ENCODE measurements at places on chromosomes 7 and 10.

GRCh38 chr10:88253622-88254021 lies 329.5 kb downstream of the RNLS start:
- no peak for DNase-seq

DNA sequence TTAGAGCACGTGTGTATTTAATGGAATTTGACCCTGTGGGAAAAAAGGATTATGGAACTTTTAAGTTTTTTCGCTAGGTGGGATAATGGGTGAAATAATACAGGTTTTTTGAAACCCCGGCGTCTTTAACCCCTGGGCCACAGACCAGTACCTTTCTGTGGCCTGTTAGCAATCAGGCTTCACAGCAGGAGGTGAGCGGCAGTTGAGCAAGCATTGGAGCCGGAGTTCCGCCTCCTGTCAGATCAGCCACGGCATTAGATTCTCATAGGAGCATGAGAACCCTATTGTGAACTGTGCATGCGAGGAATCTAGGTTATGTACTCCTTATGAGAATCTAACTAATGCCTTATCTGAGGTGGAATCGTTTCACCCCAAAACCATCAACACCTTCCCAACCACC lies 28.6 kb downstream of the WAC start:
- no peak for DNase-seq

DNA sequence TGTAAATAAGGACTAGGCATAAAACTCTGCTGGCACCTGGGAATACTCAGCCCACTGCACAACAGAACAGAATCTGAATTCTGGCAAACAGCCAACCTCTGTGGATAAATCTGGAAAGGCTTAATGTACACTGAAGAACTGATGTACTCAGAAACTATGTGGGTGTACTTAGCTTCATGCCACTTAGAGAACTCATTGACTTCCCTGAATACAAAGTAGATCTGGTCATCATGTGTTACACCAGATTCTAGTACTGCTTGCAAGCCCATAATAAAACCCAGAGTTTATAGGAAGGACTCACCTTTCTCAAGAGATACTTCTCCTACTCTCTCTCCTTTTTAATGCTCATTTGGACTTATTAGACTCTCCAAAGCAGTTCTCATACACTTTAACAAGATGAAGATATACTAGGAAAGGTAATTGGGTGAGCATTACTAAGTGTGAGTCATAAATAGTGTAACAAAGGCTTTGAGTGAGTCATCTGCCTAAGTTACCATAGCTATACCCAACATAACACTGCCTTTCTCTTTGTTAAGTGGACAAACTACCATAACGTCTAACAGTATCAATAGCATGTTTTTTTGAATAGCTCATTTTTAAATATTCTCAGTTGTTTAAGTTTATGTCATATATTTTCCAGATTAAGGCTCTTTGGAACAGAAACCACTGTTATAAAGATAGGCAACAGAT lies 309.1 kb downstream of the MDFIC start:
- no peak for DNase-seq

- DNase-seq, result no peak
Observed at GRCh38 chr10:6702030-6702429, 122.0 kb upstream of the PRKCQ start.

- no peak for DNase-seq
Observed at GRCh38 chr7:139249179-139249810, 18.3 kb downstream of the UBN2 start.

DNA sequence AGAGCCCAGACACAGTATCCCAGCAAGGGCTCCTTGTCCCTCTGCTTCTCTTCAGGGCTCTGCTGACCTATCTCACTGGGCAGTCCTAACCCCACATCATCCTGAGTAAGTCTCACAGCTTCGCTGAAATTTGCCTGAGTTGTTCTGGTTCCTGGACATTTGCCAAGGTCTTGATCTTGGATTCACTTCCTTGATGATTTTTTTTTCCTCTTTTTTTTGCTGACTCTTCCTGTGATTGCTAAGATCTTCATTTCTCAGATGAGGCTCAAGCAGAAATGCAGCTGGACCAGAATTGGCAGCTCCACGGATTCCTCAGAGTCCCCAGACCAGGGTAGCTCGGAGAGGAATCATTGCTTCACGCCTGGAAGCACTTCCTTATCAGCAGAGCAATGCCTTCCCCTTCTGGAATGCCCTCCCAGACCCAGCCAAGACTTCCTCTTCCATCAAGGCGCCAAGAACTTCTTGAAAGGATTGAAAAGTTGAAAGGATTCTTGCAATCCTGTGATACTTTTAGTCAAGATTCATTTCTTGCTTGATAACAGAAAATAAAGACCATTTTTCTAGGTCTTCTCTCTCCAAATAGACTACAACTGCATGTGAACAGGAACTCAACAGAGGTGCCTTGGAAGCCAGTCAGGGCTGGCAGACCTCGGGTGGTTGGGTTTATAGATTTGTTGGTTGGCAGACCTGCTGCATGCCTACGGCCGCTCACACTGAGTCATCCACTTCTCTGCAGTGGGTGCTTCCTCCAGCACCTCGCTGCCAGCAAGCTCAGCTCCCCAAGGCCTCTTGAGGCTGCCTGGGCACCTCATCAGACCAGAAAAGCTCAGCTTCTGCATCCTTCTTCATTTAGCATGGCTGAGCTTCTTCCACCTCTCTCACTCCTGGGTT lies 8.8 kb upstream of the AFAP1L2 start:
- DNase-seq, result no peak

DNA sequence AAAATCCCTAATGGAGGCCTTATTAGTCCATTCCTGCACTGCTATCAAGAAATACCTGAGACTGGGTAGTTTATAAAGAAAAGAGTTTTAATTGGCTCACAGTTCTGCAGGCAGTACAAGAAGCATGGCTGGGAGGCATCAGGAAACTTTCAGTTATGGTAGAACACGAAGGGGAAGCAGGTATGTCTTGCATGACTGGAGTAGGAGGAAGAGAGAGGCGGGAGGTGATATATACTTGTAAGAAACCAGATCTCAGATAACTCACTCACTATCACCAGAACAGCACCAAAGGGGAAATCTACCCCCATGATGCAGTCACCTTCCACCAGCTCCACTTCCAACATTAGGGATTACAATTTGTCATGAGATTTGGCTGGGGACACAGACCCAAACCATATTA lies 35.8 kb downstream of the GNAI1 start:
- DNase-seq, result no peak

DNA sequence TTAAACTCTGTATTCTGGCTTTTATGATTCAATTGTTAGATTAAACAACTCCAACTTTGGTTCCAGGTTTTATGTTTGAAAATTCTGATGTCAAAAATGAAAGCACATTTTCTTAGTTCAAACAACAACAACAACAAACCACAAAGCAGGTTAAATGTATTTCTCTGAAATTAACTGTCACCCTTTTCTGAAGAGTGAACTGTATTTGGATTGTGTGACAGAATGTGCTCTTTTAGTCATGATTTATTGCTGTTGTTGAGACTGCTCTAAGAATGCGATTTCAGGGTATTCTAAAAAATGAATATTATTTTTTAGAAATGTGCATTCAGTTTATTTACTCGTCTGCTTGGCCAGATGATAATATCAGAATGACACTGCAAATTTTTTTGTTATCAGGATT lies 144.1 kb downstream of the GNAI1 start:
- DNase-seq, result no peak

DNA sequence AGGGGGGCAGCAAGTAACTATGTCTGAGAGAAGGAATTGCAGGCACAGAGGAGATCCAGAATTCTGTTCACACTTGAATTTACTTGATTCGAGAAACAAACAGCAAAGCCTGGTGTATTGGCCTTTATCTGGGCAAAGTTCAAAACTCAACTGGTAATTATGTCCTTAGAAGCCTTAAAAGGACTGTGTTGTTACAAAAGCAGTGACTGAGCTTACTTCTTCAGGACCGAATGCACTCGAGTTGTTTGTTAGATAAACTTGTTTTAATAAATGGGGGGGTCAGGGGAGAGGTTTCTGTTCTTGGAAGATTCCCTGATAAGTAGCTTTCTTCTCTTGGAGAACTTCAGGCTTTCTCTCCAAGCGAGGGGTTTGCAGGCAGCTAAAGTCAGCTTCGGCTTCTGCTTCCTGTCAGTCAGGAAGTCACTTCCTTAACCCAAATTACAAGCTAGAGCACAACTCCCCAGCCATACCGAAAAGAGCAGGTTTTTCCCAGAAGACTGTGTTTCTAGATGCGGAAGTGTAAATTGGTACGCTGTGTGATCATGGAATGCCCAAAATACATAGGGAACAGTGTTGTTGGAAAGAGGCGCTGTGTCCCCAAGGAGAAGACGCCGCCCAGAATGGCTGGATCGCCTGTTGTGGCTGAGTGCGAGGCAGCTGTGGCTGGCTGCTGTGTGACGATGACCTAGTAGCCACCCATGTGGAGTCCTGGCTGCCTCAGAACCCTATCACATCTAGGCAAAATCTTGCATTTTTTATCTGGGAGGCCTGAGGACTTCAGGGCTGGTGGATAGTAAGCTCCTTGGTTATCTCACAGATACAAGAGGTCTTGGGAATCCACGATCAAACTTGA lies 110.4 kb downstream of the TCF7L2 start:
- no peak for DNase-seq

GRCh38 chr7:30470771-30471170 lies 7.8 kb downstream of the NOD1 start:
- DNase-seq, result no peak

DNA sequence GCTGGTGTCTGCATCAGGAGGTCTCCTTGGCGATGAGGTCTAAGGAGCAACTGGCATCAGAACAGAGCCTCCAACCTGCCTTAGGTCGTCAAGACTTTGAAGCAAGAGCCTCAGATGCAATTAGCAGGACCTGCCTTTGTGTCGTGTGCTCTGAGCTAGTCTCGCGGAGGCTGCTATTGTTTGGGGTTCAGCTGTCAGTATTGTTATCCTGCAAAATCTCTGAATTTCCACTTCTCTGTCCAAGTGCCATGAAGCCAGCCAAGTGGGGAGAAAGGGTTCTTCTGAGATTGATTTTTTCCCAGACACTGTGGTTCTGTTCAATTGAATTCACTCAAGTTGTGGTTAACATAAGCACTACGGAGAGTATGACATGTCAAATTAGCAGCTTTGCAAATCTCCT lies 78.7 kb downstream of the ADARB2 start:
- no peak for DNase-seq

- DNase-seq, result no peak
Observed at GRCh38 chr7:141074162-141074991, 513 bp downstream of the TMEM178B start.

- peak; percentile 94 for DNase-seq
Observed at GRCh38 chr7:143372070-143372469, 9.1 kb upstream of the ZYX start.

DNA sequence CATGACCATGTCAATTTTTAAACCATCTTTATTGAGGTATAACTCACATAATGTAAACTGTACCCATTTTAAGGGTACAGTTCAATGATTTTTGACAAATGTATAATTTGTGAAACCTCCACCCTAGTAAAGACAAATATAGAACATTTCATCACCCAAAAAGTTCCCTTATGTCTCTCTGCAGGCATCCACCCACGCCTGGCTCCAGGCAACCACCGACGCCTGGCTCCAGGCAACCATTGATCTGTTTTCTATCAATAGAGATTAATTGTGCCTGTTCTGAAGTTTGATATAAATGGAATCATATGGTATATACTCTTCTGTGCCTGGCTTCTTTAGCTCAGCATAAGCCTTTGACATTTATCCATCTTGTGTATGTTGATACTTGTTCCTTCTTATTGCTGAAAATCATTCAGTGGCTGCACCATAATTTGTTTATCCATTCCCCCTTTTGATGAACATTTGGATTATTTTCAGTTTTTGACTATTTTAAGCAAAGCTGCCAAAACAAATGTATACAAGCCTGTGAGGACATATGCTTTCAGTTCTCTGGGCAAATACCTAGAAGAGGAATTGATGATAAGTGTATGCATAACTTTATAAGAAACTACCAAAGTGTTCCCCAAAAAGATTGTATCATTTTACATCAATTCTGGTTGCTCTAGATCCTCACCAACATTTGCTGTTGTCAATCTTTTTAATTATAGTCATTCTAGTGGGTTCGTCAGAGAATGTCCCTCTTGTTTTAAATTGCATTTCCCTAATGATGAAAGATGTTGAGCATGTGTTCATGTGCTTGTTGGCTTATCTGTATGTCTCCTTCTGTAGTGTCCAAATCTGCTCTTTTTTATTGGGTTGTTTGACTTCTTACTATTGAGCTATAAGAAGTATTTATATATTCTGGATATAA lies 55.7 kb upstream of the HECTD2 start:
- DNase-seq, result no peak

DNA sequence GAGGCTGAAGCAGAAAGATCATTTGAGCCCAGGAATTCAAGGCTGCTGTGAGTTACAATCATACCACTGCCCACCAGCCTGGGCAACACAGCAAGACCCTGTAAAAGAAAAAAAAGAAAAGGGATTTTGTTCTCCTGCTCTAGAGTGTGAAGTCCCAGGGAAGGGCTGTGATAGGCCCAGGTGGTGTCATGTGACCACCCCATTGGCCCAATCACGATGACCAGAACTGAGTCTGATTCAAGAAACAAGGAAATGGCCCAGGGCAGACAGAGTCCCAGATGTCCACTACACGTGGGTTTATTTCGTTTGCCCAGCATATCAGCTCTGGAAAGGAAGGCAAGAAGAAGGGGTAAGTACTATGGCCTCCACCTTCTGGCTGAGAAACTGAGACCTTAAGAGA lies 81.3 kb upstream of the CUX1 start:
- no peak for DNase-seq

DNA sequence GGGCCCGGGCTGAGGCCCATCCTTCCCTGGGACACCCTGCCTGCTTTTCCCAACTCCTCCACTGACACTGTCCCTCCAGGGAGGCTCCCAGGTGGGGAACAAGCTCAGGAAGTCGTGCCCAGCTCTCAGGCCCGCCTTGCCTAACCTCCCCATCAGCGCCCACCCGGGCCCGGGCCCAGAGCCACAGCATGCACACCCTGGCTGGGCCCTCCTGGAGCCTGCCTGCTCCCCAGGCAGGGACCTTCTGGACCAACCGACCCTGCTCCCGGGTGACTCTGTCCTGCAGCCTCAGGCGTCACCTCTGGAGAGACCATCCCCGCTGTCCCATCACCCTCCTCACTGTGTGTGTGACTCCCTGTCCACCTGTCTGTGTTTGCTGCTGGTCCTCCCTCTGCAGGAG lies 1.8 kb upstream of the TMEM184A start:
- DNase-seq, result no peak

GRCh38 chr7:128148676-128149075 lies 92.4 kb upstream of the LEP start:
- no peak for DNase-seq

DNA sequence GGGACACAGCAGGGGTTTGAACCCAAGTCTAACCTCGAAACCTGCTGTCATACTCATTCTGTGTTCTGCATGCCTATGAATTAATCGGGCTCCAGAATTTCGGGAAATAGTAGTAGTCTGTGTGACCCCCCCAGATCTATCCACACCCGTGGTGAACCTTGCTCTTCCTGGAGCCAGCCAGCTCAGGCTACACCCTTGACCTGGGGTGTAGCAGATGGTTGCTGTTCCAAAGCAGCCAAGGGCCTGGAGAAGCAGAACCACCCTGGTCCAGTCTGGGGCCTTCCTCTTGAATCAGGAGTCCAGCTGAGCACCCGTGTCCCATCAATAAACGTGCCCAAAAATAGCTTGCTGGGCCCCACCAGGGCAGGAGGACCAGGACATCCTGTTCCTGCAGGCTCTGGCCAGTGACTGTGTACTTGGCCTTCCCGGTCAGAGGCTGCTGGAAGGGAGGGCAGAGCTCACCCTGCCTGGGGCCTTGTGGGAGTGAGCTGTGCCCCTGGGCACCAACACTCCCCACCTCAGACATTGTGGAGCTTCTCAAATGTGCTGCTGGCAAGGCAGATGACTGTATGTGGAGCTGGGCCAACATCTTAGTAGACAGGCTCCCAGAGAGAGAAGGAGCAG lies 101.2 kb upstream of the ZNF716 start:
- no peak for DNase-seq

All from bone marrow (tissue), 2 donors.